ENCODE measurements at places on chromosomes 12 and 14. TPM values are rescaled to one million over a fixed set of nuclear protein-coding genes. Genes with fewer than 3 reads are reported as not detected.

Gene OVCH1
- 0.08 TPM for total RNA-seq

Gene INHBC
- not detected for total RNA-seq

Gene BICD1
- 8.5 TPM for total RNA-seq

Gene KRT7
- total RNA-seq = 5.2 TPM

Gene LYZ
- 0.56 TPM for total RNA-seq

Gene HIF1A
- total RNA-seq = 715 TPM

Gene VAMP1
- total RNA-seq = 2.6 TPM

Gene OASL
- 0.08 TPM for total RNA-seq

Gene ADIPOR2
- 41.1 TPM for total RNA-seq
